NCI-H526 treated with DMSO at 0.1 percent for 48 hours (cell line): ENCODE measurements at places on chromosomes 5 and 9.

- no peak for DNase-seq
These were observed 121.7 kb upstream of the RAD23B start for GRCh38 chr9:107161338-107161737.

GRCh38 chr9:28082671-28083070, 509.4 kb upstream of the C9orf72 start:
- no peak for DNase-seq

DNA sequence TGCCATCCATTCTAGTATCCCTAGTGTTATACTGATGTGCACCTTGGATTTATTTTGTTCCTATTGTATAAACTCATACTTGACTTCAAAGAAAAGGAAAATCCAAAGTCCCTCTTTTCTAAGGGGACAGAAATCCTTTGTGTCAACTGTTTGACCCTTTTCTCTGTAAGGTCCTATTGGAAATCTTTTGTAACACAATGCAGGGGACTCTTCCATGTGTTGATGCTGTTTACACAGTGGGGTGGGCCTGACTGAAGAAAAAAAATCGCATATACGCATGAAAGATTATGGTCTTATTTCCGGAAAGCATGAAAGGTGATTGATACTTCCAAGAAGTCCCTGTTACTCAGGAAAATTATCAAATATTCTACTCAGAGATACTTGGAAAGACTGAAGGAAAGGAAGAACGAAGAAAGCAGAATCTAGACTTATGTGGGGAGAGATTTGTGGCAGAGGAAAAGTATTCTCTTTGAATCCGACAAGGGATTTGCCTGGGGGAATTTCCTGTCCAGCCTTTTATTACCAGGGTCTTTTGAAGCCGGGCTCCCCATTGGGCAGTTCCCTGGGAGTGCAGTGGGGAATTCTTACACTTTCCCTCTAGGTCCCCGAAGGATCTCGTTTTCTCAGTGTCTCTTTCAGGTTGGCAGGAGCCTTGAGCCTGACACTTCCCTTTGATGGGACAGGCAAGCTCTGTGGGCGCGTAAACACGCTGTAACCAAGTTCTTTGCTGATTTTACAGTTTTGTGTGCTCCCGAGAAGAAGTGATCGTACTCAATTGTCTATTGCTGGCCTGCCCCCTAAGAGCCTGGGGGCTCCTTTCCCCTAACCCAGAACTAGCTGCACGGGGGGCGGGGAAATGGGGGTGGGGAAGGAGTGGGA, 779 bp upstream of the VCAN start:
- no peak for DNase-seq

DNA sequence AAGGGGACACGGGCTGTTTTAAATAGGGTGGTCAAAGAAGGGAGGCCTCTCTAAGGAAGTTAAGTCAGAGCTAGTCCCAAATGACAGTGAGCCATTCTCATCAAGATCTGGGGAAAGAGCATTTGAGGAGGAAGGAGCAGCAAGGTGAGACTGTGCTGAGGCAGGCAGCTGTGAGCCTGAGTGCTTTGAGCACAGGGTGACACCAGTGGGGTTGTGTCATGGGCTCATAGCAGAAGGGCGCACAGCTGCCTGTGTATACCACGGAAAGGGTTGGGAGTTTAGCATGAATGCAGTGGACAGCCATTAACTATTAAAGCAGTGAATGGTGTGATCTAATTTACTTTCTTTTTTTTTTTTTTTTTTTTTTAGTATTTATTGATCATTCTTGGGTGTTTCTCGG, 19.2 kb downstream of the DMRT1 start:
- DNase-seq = no peak

- DNase-seq = no peak
These were observed 13.7 kb downstream of the HNRNPH1 start for GRCh38 chr5:179609834-179610108.

DNA sequence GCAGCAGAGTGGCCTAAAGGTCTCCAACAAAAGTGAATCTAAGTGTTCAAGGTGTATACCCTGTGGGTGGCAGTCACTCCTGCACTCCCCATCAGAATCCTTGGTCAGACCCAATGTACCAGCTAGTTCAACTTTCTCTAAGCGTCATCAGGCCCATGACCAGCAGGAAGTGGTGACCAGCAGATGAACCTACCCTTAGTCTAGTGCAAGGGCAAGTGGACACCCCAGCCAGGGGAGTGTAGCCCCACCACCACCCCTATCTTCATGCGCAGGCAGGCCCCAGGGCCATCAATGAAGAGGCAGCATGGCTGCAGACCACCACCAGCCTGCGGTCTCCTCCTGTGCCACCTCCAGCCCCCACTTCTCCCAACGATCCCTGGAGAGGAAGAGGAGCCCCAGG, 213.1 kb downstream of the AGTPBP1 start:
- DNase-seq = no peak

DNA sequence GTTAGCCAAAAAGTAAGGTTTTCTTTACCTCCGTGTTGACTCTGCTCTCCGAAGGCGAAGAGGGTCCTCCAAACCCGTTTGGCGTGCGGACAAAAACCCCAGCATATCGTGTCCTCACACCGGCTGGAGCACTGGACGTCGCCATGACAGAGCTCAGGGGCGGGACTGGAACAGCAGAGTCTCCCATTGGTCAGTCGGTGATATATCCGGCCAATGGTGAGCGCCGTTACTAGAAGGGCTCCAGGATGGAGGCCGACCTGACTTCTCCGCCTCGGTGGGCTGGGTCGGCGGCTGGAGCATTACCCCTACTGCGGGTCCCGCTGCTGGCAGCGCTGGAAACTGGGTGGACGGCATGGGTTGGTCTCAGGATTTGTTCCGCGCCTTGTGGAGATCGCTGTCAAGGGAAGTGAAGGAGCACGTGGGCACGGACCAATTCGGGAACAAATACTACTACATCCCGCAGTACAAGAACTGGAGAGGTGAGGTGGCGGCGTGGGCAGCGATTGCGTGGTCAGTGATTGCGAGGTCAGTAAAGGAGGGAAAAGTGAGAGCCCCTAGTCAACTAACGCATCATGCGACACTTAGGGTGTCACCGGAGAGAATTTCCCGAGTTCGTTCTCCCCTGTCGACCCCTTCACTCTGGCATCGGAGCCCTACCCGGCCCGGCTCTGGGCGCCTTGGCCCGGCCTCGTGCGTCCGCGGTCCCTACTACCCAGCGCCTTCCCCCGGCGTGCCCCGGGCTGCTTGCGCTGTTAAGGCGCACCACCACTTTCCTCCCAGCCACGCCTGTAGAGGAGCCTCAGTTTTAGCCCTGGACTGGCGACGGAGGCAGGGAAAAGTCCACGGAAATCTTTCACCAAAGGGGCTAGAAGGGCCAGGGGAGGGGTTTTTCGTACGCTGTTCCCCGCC, at the start of the genes ERCC8 and NDUFAF2:
Gene ERCC8, minus strand, starts transcription at position 167 of the 909 bp plus-strand sequence. Its CDS starts 62 bp downstream, at position 105.
Gene NDUFAF2, plus strand, starts transcription at position 302 of the 909 bp plus-strand sequence. Its CDS starts 51 bp downstream, at position 353.
- DNase-seq = peak; percentile 84

DNA sequence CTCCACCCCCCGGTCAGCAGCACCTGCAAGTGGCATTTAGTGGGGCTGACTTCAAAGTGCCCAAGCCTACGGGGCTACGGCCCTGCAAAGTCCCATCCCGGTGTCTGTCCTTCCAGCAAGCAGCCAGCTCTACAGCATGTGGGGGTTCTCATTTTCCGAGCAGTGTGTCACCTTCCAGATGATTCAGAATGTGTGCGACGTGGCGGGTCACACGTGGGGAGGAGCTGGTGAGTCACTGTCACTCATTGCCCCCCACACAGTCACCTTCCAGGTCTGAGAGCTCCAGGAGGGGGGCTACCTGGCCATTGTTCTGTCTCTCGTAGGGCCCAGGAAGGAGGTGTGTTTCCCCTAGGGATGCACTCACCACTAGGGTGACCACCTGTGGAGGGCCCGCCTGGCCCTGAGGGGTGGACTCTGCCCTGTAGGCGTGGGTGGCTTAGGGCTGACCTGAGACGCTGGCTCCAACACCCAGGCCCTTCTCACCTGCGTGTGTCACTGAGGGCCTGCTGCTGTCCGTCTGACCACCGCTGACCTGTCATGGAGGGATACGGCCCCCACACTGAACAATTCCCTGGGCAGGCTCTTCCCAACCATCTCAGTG, 70.2 kb downstream of the SEMA4D start:
- no peak for DNase-seq

DNA sequence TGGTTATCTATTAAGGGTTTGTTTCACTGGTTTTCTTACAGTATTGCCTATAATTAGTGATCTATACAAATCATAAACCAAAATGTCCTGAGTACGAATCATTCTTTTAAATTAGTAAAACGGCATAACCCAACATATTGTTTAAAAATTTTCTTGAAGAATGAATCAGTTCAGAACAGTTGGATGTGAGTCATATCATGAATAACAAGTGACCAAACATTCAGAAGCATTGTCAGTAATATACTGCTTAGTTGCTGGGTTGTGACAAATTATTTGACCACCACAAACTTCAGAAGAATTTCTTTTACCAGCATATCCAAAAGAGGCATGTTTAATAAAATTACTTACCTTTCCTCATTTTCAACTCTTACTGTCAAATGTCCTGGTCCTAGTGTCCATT, 111.2 kb downstream of the UNC13B start:
- no peak for DNase-seq

DNA sequence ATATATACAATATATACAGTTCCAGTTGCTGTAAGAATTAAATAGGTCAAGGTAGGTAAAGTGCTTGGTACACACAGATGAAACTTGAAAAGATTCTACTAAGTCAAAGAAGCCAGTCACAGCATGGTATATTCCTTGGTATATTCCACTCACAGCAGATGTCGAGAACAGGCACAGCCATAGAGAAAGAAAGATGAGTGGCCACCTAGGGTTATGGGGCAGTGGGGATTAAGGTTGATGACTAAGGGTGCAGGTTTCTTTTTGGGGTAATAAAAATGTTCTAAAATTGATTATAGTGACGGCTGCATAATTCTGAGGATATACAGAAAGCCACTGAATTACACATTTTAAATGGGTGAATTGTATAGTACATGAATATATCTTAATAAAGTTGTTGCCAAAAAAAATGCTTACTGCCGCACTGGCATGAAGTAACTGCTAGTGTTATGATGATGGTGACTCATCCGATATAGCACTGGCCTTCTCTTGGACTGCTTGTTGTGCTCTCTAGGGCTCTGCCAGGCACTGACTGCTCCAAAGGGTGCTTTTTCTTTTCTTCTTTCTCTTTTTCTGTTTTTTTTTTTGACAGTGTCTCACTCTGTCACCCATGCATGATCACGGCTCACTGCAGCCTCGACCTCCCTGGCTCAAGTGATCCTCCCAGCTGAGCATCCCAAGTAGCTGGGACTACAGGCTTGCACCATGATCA, 23.5 kb downstream of the TBC1D2 start:
- no peak for DNase-seq

DNA sequence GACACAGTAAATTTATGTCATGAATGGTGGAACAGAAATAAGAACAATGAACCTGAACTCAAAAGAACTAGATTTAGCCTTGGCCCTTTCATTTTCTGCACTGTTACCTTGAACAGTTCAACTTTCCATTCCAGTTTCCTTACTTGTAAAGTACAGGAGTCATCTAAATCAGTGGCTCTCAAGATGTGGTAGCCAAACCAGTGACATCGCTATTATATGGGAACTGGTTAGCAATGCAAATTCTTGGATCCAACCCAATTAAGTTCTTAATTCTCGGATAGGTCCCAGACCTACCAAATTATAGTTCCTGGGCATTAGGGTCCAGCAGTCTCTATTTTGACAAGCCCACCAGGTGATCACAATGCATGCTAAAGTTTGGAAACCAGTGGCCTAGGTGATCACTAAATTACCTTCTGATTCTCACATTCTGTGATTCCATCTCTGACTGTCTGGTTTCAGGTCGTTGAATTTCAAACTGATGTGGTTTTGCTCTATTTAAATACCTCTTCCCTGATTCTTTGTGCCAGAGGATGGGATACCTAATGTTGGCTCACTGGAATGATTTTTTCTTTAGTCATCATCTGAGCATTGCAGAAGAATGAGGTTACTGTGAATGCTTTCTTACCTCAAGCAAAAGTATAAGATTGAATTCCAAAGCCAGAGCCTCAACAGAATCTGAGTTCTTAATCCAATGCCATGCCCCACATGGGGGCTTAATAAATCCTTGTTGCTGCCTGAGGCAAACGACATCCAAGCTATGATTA, 253.8 kb downstream of the ENC1 start:
- no peak for DNase-seq

GRCh38 chr5:68196876-68197275, 18.7 kb upstream of the PIK3R1 start:
- DNase-seq = no peak

DNA sequence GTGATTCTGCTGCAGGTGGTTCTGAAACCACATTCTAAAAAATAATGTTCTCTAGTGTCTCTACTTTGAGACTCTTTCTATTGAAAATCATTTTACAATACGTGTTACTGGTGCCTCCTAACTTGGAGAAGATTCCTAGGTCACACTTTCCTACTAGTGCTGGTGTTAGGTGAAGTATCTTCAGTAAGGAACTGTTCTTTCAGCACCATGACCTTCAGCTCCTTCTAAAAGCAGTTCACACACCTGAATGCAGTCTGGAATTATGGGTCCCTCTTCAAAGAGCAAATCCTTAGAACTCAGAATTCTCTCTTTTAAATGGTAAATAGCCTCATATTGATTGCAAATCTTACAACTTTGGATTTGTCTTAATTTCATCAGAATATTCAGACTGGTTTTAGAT, 10.6 kb upstream of the DPYSL3 start:
- no peak for DNase-seq

DNA sequence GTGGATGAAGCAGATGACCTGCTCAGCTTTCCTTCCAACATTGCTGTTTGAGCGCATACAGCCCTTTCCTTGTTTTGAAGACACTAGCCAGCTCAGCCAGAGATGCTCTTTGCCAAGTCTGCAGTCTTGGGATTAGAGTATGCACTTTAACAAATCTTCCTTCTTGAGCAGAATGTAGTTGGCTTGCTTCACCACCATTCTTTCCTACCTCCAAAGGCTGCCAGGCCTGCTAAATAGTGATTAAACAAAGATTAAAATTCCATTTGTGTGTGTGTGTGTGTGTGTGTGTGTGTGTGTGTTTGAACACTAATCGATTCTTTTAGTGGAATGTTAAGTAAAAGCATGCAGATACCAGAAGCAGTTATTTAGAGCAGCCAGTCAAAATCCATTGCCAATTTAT, 97.6 kb downstream of the GALNT10 start:
- no peak for DNase-seq

- no peak for DNase-seq
These were observed 99.7 kb downstream of the MAP1B start for GRCh38 chr5:72206994-72207393.

- no peak for DNase-seq
These were observed 172.4 kb downstream of the DMRT2 start for GRCh38 chr9:1222511-1222910.
